ENCODE measurements at places on chromosomes 2 and 18.

- DNase-seq, result no peak
These were observed 568.1 kb upstream of the CRIM1 start for GRCh38 chr2:35787302-35788031.

- no peak for DNase-seq
These were observed 194.9 kb upstream of the CHAC2 start for GRCh38 chr2:53572696-53573095.

DNA sequence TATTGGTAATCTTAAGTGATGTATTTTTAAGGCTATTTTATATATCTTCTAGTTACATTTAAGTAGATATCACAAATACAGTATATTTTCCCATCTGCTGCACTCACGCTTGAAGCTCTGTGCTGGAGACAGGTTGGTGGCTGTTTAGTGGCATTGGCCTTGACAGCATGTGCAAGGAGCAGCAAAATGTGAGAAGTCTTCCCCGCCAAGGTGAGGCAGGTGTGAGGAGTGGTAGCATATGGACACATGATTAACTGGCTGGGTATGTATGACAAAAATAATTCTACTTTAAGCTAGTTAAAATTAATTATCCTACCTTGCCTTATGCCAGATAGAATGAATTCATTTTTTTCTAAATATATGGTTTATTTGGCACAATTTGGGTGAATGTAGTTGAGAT lies 117.2 kb downstream of the CCDC102B start:
- no peak for DNase-seq

DNA sequence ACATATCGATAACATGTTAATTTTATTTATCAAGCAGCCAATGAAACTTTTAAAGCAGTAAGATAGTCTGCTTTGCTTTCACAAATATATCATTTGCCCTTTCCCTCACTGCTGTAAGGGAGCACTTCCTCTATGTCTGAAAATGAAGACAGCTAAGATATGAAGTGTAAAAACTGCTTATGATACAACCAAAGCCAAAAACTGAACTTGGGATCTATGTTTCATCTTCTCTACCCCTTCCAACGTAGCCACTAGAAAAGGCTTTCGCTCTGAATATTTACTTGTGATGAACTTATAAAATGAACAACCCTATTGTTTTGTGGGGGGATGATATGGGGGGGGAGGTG lies 140.3 kb downstream of the TCF4 start:
- DNase-seq, result no peak

- peak; percentile 65 for DNase-seq
These were observed 63.3 kb upstream of the GALNT5 start for GRCh38 chr2:157194097-157194688.

DNA sequence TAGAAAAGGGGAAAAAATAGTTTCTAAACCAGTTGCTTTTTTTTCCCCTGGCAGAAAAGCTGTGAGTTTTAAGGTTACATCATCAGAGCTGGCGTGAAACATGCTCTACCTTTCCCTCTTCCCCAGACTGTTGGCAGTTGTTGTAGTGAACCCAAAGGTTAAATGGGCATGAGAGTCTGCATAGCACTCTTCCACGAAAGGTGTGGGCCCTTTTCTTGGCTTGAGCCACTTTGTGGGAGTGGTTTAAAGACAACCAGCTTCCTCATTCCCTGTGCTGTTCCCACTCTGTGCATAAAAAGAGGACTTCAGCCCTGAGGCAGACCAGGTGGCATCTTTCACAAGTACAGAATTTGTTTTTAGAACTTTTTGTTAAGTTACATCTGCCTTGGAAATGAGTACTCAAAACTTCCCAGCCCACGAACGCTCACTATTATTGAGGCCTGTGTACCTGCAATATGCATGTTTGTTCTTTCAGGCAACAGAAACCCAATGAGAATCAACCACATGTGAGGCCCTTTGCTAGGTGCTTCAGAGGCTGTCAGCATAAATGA lies 243.8 kb downstream of the BABAM2 start:
- no peak for DNase-seq

GRCh38 chr2:46422717-46423394 lies 56.5 kb upstream of the TMEM247 start:
- no peak for DNase-seq

DNA sequence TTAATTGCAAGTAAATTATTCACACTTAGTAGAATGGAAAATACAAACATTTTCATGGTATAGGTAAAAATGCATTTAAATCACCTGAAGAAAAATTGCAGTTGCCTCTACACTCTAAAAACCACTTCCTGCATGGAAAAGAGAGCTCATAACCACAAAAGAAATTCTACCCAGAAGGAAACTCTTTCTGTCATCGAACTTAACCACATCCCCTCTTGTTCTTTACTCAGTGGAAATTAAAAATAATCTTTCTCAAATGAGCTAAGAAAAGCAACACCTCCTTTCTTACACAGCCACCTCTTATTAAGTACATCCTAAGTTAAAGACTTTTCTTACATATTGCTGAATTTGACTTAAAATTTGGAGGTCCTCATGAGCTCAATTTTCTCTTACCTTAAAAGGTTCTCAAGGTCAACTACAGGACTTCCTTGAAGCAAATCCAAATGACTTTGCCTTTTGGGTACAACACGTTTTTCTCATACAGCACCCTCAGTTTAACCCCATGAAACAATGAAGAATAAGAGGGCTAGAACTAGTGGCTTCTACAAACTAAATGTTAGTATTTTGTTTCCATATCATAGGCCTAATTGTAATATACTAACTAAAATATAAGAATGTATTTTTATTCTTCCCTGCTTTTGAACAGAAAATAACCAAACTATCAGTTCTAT lies 109.1 kb upstream of the CRIM1 start:
- DNase-seq, result no peak

GRCh38 chr2:127220102-127220767 lies at the start of gene CYP27C1:
TSS of gene CYP27C1 (minus strand) at chr2:127220299. CDS start at chr2:127220270, 29 bp downstream.
- DNase-seq, result no peak

GRCh38 chr18:44536046-44536445 lies 144.6 kb upstream of the SETBP1 start:
- DNase-seq, result no peak

DNA sequence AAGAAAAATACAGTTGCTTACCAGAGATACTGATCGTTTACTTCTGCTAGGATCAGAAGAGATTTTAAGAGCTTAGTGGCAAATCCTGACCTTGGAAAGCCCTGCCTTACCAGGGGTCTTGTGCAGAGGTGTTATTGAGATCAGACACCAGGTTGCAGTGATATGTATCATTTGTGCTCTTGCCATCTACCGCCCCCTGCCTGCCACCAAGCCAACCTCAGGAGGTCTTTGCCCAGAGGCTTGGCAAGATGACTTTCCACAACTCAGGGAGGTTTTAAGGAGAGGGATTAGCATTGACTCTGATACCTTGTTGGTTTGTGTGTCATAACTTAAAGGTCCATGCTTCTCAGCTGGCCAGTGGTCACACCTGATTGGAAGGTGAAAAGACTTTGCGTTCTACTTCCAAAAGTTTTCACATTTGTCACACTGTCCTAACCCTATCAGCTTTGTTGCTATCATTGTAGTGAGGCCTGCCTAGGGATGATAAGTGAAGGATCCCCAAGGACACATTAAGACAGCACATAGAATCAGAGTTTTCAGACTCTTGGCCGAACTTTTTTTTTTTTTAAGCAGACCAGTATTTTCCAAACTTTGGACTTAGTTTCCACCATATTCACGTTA lies 46.2 kb upstream of the MGAT5 start:
- DNase-seq, result peak; percentile 63

GRCh38 chr2:231337807-231338759 lies 57.4 kb upstream of the B3GNT7 start:
- no peak for DNase-seq

DNA sequence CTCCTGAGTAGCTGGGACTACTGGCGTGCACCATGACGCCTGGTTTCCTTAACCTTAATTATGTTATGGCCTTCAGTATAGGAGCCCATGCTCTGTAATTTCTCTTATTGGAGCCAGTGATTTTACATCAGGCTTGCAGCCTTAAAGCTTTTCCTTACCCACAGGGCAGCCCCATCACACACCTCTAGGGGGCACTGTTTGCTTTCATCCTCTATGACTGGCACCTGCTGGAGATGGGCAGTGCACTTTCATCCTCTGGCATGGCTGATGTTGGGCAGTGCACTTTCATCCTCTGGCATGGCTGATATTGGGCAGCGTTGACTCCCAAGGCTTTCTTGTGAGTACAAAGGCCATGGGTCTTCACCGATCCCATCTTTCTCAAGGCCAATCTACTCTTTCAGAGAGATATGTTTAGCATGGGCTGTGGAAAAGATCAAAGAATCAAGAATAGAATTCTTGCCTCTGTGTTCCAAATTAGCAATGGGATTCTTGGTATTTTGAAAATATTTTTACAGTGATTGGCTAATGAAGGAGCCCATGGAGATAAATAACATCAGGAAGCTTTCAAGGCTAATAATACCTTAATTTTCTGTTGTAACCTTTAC lies 80.7 kb upstream of the MEX3C start:
- peak; percentile 53 for DNase-seq

GRCh38 chr2:106841886-106842645 lies 43.9 kb downstream of the ST6GAL2 start:
- DNase-seq, result no peak

DNA sequence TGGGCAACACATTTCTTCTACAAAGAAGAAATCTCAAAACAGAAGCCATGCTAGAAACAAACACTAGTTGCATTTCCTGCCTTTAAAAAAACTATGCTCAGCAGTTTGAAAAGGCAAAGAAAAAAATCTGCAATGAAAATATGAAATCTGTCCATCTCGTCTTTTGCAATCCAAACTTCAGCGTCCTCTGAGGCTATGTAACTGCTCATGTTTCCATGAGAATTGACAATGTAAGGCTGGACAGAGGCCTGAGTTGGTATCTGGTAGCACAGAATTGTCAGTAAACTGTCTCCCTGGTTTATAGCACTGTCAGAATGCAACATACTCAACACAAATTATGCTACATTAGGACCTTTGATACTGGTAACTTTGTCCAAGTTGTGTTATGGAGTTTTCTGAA lies 429.9 kb downstream of the ARHGAP15 start:
- DNase-seq, result no peak

GRCh38 chr2:233448220-233448559 lies 93.9 kb downstream of the DGKD start:
- DNase-seq, result peak; percentile 16

GRCh38 chr2:42607101-42607637 lies 38.7 kb downstream of the MTA3 start:
- DNase-seq, result no peak

DNA sequence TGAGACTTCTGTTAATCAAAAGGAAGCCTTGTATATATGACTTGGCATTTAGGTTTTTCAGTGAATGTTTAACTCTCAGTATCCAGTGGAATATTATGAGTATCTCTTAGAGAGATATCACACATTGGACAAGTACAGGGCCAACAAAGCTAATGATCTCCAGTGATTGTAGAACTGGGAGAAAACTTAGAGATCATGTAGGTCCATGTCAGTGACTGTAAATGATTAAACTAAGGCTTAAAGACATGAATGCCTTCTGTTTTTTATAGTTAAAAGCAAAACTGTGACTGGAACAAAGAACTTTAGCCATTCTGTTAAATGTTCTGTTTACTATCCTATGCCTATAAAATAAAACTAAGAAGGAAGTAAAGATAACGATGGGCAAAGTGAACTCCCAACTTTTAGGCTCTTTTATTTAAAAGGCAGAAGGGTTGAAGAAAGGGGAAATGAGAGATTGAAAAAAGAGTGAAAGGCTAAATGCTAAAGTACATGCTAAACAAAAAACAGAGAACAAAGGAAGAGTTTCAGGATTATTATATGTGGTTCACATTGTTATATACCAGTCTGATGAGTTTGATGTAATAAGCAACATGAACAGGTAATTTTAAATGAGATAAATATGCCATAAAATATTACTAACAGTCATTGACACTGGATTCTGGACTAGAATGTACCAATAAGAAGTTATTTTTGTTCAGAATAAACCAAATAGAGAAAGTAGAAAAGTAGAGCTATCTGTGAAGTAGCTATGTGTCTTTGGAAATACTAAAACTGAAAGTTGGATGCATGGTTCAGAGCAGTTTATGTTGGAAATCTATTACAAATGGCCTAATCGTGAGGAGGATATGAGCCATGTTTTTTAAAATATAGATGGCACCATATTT lies 37.1 kb upstream of the TNFRSF11A start:
- no peak for DNase-seq

DNA sequence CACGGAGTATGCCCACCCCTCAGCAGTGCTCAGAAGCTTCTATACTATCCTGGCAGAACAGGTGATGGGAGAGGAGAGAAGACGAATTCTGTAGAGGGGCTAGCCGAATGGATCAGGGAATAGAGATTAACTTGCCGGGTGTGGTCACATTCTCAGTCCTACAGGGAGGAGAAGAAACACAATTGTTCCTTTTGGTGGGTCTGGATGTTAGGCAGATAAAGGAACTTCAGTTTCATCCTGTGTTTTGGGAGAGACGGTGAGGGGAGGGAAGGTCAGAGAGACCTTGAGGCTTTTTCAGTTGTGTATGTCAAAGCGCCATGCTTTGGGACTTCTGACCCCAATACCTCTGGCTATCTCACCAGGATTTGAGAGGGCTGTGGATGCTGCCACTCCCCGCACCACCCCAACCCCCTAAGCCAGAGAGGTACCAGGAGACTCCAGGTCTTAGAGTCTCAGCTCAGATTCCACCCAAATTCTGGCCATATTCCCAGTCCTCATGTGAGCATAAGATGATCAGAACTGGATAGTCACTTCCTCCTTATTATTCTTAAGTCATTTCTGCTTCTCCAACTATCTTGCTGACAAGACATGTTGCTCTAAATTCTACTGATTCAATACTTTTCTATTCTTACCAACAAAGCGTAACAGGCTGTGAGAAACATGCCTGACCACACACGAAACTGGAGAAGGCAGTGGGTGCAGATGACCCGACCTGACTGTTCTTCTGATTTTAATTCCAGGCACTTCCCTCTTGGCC lies 2.3 kb upstream of the TMEM37 start:
- DNase-seq, result no peak

GRCh38 chr18:36419900-36420531 lies 122.5 kb downstream of the FHOD3 start:
- peak; percentile 8 for DNase-seq

DNA sequence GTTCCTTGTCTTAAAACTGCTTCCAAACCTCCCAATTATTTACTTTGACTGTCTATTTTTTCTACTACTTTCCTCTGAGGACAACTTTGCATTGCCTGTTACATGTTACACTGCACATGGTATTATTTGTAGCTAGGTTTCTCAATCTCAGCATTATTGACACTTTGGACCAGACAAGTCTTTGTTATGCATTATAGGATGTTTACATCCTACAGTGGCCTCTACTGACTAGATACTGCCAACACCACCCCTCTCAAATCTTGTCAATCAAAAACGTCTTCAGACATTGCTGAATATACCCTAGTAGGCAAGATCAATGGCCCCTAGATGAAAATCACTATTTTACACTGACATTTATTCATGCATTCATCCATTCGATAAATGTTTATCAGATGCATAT lies 129.6 kb upstream of the DNAJC10 start:
- no peak for DNase-seq

DNA sequence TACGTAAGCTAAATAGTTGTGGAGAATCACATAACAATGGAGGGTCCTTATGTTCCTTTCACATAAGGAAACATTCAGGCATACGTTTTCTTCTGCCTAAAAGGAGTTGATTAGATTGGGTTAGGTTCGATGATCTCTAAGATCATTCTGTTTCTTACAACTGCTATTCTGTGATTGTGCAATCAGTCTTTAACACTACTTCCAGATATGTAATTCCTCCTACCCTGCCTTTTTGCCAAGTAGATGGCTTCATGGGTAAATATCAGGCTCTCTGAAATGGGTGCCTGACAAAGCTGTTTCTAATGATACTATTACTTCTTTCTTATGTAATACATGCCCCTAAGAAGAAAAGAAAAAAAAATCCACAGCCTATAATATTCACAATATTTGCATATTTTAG lies 321.5 kb downstream of the XIRP2 start:
- DNase-seq, result no peak
